ENCODE measurements at places on chromosomes 16 and 17.

GRCh38 chr17:58870747-58871146 is 115.1 kb downstream of the PPM1E start:
- DNase-seq = no peak

- no peak for DNase-seq
These were observed 45.8 kb downstream of the WNT3 start for GRCh38 chr17:46772475-46773220.

DNA sequence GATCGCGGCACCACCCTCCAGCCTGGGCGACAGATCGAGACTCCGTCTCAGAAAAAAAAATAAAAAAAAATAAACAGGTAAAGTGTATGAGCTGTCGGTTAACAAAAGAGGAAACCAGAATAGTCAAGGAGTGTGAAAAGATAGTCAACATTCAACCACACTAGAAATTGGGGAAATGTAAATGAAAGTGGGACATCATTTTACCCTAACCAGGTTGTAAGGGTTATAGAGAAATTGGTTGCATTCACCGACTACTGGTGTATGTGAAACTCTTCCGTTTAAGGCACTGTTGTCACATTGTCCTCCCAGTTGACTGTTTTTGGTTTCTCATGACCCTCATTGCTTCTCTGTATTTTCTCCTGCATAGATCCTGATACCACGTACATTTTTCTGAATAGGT is 62.8 kb downstream of the RABEP1 start:
- no peak for DNase-seq

DNA sequence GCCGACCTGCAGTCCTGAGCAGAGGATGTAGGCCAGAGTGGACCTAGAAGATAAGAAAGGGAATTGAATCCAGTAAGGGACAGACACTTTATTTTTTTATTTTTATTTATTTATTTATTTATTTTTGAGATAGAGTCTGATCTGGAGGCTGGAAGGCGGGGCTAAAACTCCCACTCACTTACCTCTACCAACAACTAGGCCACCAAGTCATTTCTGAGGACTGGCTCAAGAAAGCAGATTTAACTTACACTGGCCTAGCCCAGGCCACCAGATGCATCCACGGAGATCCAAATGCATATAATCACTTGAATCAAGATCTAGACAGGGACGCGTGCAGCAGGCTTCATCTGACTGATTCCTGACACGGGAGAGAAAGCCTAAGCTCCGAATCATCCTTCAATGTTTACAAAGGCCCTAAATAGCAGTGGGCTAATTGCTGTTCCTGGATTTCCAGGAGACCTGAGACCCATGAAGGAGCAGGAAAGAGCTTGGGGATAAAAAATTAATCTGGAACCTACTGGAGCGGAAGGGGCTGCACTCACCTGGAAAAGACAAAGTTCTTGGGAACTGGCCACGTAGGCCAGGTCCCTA is 1.1 kb upstream of the ALOX12 start:
- DNase-seq = no peak

- no peak for DNase-seq
These were observed 313.3 kb upstream of the XYLT1 start for GRCh38 chr16:17784073-17784472.

- no peak for DNase-seq
These were observed 37.1 kb upstream of the MGAT5B start for GRCh38 chr17:76830987-76831715.

GRCh38 chr17:17179371-17179827 is 26.7 kb downstream of the PLD6 start:
- no peak for DNase-seq

DNA sequence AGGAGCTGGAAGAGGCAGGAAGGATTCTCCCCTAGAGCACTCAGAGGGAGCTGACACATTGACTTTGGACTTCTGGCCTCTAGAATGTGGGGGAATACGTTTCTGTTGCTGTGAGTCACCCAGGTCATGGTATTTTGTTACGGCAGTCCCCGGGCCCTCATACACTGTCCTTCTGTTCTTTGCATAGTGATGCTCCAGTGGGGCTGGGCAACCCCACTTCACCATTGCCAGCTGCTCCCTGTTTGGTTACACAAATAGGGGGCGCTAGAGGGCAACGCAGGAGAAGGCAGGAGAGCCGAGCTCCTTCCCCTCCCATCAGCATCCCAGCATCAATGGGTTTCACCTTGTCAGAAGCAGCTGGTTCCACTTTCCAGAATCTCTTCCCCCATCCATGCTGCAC is 257.7 kb upstream of the FOXF1 start:
- no peak for DNase-seq

DNA sequence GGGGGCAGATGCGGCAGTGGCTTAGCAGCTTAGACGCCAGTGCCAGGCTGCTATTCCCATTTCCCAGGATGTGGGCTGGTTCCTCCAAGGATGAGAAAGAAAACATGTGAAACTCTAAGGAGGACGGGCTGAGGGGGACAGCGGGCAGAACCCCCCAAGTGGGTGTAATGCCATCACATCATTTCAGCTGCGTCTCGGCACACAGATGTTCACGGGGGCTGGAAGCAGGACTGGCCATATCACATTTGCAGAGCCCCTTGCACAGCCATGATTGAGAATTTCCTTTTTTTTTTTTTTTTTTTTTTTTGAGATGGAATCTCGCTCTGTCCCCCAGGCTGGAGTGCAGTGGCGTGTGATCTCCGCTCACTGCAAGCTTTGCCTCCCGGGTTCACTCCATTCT is 15.3 kb upstream of the GINS2 start:
- no peak for DNase-seq

DNA sequence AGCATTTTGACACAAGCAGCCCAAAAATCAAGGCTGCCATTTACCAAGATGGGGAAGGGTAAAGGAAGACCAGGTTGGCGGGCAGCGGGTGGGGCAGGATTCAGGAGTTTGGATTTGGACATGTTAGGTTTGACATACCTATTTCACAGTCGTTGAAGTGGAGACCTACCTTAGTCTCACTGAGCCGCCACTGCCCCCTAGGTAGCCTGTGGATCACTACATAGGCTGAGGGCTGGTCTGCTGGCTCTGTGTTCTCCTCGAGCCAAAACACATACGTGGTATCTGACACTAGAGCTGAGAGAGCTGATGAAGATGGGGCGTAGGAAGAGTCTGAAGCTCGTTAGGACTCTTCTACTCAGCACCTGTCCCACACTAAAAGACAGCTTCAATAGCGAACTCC is 115.1 kb downstream of the HIC1 start:
- DNase-seq = no peak
